ENCODE measurements at places on chromosomes 11 and 22. TPM values are rescaled to one million over a fixed set of nuclear protein-coding genes. Genes with fewer than 3 reads are reported as not detected.

The OR5A1 gene
- total RNA-seq, result not detected

The OR4S2 gene
- not detected for total RNA-seq

The VSIG10L2 gene
- 0.09 TPM for total RNA-seq

The ACAT1 gene
- total RNA-seq, result 173 TPM

The SCARF2 gene
- total RNA-seq, result 13.9 TPM

The TSPAN32 gene
- total RNA-seq, result 0.47 TPM

The BTG4 gene
- total RNA-seq, result not detected

The KCNJ1 gene
- under 0.01 TPM for total RNA-seq

The MUC2 gene
- not detected for total RNA-seq

The INS gene
- total RNA-seq, result not detected

The P2RX6 gene
- total RNA-seq, result 2.6 TPM

The ARVCF gene
- total RNA-seq, result 10.7 TPM

The C11orf65 gene
- 1.6 TPM for total RNA-seq

The OR51E2 gene
- not detected for total RNA-seq

The PPP6R3 gene
- 75.3 TPM for total RNA-seq

The SERPING1 gene
- total RNA-seq, result 5.5 TPM

The HBB gene
- not detected for total RNA-seq

The NTM gene
- 3.1 TPM for total RNA-seq

The CRYBB3 gene
- total RNA-seq, result not detected

The CYP2D6 gene
- total RNA-seq, result 0.60 TPM

The CSF2RB gene
- total RNA-seq, result under 0.01 TPM

The OR6T1 gene
- not detected for total RNA-seq

The RASSF10 gene
- not detected for total RNA-seq

The P2RY2 gene
- total RNA-seq, result not detected

The CLMP gene
- 139 TPM for total RNA-seq

The WT1 gene
- not detected for total RNA-seq

The A4GALT gene
- total RNA-seq, result 24.9 TPM

The AQP11 gene
- total RNA-seq, result 3.9 TPM

The NEAT1 gene
- total RNA-seq, result 338 TPM

The TESMIN gene
- not detected for total RNA-seq

The MMP3 gene
- 19.1 TPM for total RNA-seq

The GGT5 gene
- total RNA-seq, result 1.2 TPM

The OR51B5 gene
- total RNA-seq, result 0.26 TPM

The GAB4 gene
- not detected for total RNA-seq

The SCO2 gene
- 2.8 TPM for total RNA-seq

The PDGFD gene
- total RNA-seq, result 0.86 TPM

The TSPO gene
- total RNA-seq, result 101 TPM

The RFPL2 gene
- not detected for total RNA-seq

The TBC1D10A gene
- 8.5 TPM for total RNA-seq

The MS4A15 gene
- total RNA-seq, result not detected

The SLC5A4 gene
- not detected for total RNA-seq

The FBLN1 gene
- total RNA-seq, result 957 TPM

The C11orf16 gene
- not detected for total RNA-seq

The GPR83 gene
- not detected for total RNA-seq

The OR51E1 gene
- total RNA-seq, result not detected

The PGR gene
- total RNA-seq, result under 0.01 TPM

The FGF4 gene
- total RNA-seq, result not detected

The FIBIN gene
- total RNA-seq, result 53.2 TPM

All from bronchial smooth muscle cell (primary cell).